ENCODE measurements at places on chromosomes 2 and 18.

DNA sequence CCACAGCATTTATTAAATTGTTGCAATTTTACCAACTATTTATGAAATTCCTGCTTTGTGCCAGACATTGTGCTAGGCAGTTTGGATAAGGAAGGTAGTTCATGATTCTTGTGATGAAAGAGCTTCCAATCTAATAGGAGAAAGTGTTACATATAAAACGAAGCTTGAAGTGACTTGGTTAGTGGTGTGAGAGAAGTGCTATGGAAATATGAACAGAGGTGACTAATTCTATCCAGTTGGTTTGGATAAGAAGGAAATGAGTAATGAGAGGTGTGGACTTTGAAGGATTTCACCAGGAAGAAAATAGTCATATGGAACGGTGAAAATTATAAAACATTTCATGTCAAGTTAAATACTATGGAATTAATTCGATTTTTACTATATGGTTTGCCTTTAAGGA lies 48.6 kb downstream of the EML6 start:
- DNase-seq, result no peak

DNA sequence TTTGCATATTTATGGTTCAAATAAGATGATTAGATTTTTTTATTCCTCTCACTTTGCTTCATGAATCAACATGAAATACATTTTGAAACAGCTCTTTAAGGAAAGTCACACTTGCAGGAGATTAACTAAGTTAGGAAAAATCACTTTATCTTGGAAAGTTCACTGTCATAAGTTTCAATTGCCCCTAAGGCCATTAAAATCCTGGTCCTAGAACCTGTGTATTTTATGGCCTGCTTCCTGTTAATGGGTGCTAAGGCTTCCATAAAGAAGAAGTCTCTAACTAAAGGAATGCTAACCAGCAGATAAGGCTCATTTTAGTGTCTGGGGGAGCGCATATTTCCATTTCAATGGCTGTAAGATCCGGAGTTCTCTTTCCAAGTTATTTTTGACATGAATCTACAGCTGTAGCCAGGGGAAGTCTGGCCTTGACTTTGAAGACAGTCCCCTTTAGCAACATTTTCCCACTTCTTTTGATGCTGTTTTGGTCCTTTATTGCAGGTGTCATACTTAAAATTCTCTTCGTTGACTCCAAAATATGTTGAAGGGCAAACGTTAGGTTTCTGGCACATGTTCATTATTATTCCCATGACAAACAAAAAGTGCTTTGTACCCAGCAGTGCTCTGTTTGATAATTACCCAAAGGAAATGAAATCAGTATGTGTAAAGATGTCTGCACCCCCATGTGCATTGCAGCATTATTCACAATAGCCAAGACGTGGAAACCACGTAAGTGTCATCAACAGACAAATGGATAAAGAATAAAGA lies 34.4 kb upstream of the SH3BP4 start:
- no peak for DNase-seq

GRCh38 chr2:47782381-47782670 lies 619 bp upstream of the MSH6 start:
- DNase-seq, result no peak

GRCh38 chr2:11521775-11522174 lies 12.1 kb upstream of the GREB1 start:
- no peak for DNase-seq

GRCh38 chr2:231038483-231039293 lies 1.4 kb downstream of the C2orf72 start:
- DNase-seq, result no peak

GRCh38 chr2:239308661-239309397 lies 92.0 kb downstream of the HDAC4 start:
- DNase-seq, result no peak

GRCh38 chr2:71783215-71783614 lies 329.9 kb downstream of the DYSF start:
- no peak for DNase-seq

GRCh38 chr2:176565641-176566323 lies 296.5 kb downstream of the MTX2 start:
- DNase-seq, result no peak
